ENCODE measurements at places on chromosomes 3 and 15.

DNA sequence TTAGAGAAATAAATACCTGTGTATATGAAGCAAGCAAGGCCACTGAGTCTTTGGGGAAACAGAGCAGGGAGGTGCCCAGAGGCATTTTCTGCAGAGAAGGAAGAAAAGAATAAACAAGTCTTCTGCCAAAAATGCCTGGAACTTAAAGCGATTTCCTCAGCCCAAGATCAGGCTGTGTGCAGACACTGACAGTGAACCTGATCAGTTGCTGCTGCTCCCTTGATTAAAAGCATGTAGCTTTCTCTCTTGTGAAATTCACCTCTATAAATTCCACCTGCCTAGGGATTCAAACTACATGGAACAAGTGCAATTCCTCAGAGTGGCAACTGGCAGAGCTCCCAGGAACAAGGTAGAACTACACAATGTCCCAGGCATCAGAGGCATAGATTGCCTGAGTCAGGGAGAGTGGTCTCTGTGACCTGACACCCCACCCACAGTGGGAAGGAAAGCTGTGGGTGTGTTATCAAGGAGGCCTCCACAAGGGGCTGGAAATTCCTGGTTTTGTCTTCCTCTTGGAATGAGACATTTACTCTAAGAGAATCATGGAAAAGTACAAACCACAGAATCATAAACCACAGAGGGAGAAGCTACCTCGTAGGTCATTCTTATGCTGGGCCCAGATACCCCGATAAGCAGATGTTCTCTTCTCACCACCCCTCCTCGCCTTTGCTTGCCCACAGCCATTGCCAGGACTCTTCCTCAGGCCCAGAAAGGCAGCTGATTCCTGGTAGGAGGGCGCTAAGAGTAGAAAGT, 1.8 kb upstream of the ZBTB38 start:
- no peak for DNase-seq

GRCh38 chr15:29612096-29612495, 210.2 kb downstream of the TJP1 start:
- no peak for DNase-seq

- DNase-seq = no peak
Observed at GRCh38 chr3:61780455-61781228, 219.3 kb downstream of the PTPRG start.

GRCh38 chr3:118097660-118098059, 937.0 kb downstream of the IGSF11 start:
- no peak for DNase-seq

DNA sequence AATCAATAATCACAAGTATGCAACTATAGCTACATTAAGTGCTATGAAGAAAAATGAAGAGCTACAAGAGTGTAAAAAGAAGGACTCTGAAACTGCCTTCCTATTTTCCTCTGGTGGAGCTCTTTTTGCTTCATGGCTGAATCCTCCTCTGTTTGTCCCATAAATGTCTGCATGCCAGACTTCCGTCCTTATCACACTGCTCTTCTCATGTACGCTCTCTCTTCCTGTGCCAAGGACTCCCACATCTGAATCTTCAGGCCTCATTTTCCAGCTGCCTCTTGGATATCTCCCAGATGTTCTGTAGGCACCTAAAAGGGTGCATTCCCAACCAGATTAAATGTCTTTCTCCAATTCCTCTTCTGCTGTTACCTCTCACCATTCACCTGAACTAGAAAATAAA, 123.7 kb downstream of the MECOM start:
- no peak for DNase-seq

DNA sequence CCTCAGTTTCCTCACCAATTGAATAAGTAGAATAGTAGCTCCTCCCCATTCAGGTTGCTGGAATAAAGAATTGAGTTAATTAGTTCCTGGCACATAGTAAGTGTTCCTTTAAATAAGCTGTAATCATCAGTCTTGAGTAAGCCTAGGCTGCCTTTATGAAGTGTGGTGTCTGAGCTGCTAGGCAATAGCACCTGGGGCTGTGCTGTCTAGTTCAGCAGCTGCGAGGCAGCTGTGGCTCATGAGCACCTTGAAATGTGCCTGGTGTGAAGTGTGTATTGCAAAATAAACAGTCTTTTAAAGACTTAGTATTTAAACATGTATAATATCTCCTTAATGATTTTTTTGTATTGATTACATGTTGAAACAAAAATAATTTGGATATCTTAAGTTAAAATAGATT, 77.6 kb downstream of the TOP2B start:
- DNase-seq = no peak

DNA sequence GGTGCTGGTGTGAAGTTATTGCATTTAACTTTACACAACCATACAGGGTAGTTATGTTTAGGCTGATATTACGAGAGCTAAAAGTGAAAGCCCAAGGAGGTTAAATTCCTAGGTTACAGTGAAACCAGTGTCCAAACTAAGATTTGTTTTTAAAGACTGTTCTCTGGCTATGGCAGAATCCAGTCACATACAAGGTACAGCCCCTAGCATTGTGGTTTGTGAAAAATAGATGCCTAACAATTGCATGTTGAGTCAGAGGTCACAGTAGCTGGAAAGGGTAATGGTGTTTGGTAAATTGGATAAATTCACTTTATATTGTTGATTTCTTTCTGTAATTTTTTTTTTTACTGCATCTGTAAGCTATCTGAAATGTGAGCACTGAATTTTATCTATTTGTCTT, 614.6 kb upstream of the TBL1XR1 start:
- no peak for DNase-seq

- no peak for DNase-seq
Observed at GRCh38 chr15:66412220-66412619, 25.5 kb downstream of the MAP2K1 start.

GRCh38 chr3:123347205-123347604, 101.7 kb downstream of the ADCY5 start:
- no peak for DNase-seq

DNA sequence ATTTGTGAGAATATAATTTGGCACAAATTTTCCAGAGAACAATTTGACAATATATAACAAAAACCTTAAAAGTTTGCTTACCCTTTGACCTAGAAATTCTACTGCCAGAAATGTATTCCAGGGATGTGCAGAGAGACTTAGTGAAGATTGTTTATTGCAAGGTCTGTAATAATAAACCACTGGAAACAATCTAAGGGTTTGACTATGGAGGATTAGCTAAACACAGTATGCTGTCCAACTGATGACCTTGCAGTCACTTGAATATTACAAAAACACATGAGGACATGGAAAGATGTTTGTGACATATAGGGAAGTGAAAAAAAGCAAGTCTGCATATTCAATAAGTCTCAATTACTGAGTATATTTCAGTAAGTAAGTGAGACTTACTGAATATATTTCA, 48.1 kb upstream of the CDV3 start:
- DNase-seq = no peak

DNA sequence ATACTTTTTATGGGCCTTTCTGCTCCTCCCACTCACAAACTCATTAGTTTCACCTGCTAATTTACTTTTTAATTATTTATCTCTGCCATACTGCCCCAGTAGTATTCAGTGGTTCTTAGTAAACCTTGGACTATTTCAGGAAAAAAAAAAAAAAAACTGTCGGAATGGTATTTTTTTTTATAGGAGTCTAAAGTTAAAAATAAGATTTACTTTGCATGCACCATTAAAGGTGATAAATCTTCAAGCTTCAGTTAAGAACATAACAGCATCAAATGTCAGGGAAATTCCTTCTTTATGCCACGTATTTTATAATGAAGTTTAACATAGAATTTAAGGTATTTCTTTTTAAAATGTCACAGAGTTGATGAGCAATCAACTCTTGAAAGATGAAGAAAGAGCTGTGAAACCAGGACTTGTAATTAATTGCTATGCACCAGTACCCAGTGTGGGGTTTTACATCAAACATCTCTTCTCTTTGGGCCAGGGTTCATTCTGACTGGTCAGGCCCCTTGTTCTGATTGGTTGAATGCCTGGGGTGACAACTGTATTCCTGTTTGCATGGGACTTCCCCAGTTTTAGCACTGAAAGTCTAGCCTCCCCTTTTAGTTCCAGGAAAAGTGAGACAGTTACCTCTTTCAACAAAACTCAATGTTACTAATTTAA, 40.3 kb upstream of the PTPRG start:
- no peak for DNase-seq

- no peak for DNase-seq
Observed at GRCh38 chr3:134364061-134364935, 9.9 kb downstream of the AMOTL2 start.

GRCh38 chr3:129605922-129606635, 397 bp downstream of the PLXND1 start:
- no peak for DNase-seq

DNA sequence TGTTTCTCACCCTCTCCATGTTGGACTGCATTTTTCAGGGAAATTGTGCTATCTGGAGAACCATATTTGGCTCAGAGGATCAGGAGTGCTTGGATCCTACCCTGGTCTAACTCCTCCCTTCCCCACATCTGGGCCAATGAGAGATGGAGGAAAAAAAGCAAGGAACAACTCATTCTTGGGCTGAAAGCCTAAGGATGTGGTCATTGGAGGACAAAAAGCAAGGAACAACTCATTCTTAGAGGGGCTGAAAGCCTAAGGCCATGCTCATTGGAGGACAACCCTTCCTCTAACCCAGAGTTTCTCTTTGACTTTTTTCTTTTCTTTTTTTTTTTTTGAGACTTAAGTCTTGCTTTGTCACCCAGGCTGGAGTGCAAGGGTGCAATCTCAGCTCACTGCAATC, 48.6 kb upstream of the CHRNB4 start:
- DNase-seq = no peak

DNA sequence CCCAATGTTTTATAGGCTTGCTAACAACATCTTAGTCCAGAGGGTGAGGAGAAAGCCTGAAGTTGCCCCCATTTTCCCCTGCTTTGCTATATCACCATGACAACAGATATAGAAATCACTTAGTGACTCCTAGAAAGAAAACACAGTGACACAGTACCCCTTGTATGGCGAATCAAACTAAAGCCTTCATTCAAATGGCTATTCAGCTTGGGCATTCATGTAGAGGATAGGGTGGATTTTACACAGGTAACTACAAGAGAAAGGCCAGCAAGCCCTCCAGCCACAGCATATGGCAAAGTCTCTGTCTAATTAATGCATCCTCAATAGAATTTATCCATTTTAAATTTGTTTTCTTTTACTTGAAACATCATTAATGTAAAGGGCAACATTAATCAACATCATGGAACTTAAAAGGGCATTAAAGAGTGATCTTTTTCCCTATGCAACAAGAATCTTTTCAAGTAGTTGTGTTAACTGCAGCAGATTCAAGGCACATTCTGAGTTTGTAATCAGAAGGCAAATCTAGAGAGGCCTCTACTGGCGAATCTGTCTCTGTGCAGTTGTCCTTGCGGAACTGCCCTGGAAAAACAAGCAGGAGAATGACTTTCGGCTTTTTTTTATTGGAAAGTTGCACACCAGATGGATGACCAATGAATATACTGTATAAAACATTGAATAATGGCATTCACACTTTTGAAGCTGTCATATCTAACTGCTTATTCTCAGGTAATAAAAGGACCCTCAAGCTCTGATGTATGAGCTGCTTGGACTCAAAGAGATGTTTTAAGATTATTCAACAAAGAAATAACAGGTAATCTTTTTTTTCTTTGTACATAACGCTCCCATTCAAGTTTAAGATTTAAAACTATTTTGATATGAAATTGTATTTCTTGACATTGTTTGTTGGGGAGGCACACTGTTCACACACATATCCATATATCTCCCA, 621.7 kb upstream of the AGTR1 start:
- no peak for DNase-seq

GRCh38 chr3:28971156-28971555, 309.7 kb upstream of the RBMS3 start:
- no peak for DNase-seq

DNA sequence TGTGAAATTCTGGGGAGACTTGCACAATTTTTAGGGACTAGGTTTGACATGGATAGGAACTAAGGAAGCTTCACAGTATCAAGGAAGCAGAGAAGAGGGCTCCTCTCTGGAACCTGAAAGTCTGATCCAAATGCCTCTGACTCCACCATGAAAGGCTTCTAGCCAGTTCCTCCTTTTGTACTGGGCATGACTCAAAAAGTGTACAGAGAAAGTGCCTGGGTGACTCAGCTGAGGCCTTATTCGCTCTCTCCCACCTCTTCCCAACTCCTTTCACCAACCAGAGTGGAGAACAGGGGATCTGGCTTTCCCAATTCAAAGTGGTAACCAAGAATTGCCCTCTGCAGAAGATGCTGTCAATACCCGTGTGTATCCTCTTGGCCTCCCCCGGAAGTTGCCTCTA, 342.9 kb upstream of the PROK2 start:
- DNase-seq = no peak

- no peak for DNase-seq
Observed at GRCh38 chr3:42764561-42765295, 8.3 kb downstream of the CCDC13 start.

- DNase-seq = no peak
Observed at GRCh38 chr3:58492494-58492905, 604 bp downstream of the KCTD6 start.

- DNase-seq = no peak
Observed at GRCh38 chr3:29291982-29292363, 11.1 kb downstream of the RBMS3 start.

- DNase-seq = no peak
Observed at GRCh38 chr3:84904816-84905555, 53.8 kb upstream of the CADM2 start.

GRCh38 chr3:126961791-126962461, 21.0 kb upstream of the PLXNA1 start:
- DNase-seq = no peak

DNA sequence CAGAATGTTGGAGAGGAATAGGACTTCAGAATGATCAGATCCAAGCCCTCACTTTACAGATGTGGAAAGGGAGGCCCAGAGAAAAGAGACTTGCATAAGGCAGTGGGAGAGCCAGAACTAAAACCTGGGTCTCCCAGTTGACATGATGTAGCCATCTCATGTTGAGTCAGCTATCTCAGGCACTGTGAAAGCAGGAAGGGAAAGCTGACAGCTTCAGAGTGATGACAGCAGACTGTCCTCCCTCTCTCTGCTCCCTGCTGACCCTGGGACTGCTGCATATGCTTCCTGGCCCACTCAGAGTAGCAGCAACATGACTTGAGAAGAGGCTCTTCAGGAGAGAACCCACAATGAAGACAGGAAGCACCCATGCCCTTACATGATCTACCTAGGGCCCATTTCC, 14.7 kb downstream of the FHIT start:
- no peak for DNase-seq

DNA sequence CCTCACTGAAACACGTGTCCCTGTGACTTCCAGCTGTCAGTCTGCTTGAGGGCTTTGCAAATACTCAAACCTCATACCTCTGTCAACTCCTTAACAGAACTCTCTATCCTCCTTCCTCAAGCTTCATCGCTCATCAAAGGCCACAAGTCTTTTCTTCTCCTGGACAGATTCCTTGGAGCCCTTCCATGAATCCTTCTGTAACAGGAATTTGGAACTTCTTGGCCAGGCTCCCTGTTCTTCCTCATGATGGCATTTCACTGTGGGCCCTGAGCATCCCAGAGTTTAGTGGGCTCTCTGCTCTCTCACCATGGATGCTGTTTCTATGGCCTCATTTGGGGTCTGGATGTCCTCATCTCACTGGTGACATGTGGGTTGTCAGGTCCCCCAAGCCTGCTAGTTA, 105.0 kb upstream of the TLE3 start:
- DNase-seq = no peak

- DNase-seq = no peak
Observed at GRCh38 chr3:143184099-143184498, 64.5 kb downstream of the CHST2 start.

Data from activated effector memory CD4-positive, alpha-beta T cell treated with Interleukin-2 at 50 U/mL for 16 hours (primary cell).